ENCODE measurements at places on chromosomes 5 and 9.

GRCh38 chr9:112076814-112077213 lies 98.3 kb downstream of the SUSD1 start:
- DNase-seq, result no peak

DNA sequence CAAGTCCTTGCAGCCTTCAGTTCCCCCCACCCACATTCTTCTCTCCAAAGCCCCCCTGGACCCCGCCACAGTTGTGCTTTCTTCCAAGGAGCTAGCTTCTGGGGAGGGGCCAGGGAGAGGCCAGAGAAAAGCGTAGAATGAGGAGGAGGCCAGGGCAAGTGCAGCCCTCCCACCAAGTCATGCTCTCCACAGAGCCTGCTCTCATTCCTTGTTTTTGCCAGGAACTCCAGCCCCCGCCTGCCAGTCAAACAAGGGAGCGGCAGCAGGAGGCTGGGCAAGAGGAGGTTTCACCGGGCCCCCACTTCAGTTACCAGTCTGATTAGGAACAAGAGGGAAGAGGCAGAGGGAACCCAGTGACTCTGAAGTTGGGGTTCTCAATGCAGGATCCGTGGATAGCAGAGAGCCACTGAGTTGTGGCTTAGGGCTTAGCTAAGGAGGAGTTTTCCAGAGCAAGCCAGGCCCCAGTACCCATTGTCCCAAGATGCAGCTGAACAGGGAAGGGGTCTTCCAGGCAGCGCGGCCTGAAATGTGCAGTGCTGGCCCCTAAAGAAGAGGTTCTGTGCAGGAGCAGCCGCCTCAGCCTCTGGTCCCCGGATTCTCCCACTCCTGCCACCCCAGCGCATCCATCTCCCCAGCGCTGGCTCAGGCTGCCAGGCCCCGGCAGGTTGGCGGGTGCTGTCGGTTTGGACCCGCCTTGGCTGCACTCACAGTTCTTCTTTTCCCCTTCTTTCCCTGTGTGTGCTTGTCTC lies 120.6 kb downstream of the DAB2IP start:
- DNase-seq, result no peak

- no peak for DNase-seq
Observed at GRCh38 chr9:11103525-11103924, 490.7 kb upstream of the PTPRD start.

DNA sequence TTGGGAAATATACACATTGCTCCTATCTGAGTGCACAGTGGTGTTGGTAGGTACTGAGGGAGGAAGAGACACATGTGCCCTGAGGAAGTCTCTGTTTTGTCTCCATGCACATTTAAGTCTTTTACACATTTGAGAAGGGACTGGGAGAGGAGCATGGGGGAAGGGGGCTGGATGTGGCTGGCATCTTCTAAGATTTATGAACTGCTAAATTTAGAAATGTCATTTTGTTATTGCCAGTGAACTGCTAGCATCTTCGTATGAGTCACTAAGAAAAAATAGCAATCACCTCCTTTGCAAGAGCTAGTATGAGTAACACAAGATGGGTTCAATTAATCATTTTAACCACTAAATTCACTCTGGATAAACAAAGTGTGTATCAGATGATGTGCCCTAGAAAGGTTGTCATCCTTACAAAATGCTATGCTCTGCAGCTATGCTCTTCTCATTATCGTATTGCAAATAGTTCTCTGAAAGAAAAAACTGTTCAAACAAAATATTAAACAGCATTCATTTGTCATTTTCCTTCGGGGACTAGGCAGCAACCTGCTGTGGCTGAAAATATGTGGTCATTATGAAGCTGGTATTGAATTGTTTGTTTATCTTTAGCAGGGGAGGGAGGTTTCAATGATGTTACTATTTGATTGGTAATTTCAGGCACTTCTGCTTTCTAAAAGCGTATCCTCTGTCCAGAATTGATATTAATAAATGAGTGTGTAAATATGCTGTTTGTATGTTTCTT lies 236.5 kb downstream of the DMRTA1 start:
- no peak for DNase-seq

GRCh38 chr9:77800924-77801551 lies 152.9 kb upstream of the GNA14 start:
- DNase-seq, result no peak

DNA sequence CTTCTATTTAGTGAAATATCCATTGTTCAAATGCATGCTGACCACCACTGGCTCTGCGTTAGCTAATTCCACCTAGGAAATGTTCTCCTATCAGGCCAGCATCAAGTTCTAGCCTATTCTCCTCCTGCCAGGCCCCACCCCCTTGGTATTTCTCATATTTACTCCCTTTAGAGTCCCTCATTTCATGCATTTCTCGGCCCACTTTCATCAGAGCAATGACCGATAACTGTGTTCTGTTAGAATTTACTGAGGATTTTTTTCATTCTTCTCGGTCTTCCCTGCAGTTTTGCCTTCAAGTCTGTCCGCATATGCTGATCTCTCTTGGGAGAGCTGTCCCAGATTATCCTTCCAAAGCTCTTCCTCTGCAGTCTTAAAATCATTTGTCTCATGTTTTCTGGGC lies 143.4 kb downstream of the GOLPH3 start:
- no peak for DNase-seq

DNA sequence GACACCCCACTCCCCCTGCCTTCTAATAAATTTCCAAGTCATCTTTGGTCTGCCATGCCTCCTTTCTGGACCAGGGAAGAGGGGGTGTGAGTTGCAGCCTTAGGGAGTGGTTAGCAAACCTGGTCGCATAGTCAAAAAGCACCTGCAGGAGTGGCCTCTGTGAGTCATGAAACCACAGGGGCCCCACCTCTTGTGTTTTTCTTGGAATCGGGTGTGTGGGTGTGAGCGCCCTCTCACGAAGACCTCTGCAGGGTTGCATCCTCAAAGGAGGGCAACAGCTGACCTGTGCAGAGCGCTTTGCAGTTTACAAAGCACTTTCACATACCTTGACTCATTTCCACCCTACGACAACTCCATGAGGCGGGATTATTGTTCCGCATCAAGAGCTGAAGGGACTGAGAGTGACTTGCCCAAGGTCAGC lies 36.8 kb upstream of the TEX48 start:
- DNase-seq, result peak; percentile 88

DNA sequence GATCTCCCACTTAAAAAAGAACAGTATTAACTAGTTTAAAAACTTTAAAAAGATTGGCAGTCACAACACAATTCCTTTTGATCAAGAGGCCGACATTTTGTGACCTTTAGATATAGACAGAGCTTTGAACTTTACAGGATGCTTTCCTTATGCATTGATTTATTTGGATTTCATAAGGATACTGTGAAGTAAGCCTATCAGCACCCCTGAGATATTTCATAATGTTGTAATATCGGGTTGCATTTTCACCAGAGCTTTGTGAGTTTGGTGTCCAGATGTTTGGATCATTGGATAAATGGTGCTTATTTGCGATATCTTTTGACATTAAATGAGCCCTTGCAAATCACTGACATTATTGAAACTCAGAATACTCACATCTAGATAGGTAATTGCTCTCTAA lies 7.7 kb downstream of the PALM2AKAP2 start:
- DNase-seq, result no peak

DNA sequence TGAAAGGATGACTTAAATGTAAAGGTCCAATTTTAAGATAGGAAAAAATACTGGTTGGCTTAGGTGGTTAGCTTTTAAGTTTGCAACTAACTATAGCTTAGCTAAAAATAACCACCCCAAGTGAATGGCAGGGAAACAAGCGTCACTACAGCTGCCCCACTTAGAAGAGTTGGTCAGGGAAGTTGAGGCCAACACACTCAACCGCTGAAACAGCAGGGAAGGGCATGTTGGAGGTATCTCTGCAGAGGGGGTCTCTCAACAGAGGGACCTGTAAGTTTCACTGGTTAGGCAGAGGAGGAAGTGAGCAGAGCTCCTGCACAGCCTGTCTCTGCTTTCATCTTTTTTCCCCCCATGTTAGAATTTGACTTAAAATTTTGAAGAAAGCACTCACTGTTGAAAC lies 75.3 kb downstream of the LHFPL2 start:
- no peak for DNase-seq

DNA sequence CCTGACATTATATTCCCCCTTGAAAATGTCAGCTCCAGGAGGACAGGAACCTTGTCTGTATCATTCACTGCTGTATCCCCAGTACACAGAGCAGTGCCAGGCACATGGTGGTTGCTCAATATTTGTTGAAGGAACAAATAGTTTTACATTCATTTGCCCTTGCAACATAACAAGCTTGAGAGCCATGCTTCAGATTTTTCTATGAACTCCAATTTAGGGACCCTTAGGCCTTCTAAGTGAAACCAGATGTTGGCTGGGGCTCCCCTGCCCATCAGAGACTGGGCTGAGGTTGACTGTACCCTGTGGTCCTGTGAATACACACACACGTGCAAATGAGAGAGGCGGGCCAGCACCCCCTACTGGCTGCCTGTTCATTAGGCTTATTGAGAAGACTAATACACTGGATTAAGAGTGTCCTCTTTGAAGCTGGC lies 214.9 kb upstream of the WWC1 start:
- DNase-seq, result peak; percentile 2

GRCh38 chr5:83955916-83956315 lies 235.3 kb upstream of the HAPLN1 start:
- DNase-seq, result no peak

DNA sequence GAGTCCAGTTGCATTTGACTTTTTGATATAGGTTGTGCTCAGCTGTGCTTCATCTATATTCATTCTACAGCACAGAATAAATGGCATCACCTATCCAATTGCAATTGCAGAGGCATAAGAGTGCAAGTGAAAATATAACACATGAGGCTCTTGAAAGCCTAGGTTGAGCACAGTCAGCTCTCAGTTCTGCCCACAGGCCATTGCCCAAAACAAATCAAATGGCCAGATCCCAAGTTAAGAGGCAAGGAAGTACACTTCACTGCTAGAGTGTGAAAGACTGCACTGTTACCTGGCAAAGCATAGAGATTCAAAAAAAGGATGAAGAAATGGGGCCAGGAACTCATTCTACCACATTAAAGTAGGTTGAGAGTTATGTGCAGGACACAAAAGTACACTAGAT lies 305.5 kb upstream of the SEMA6A start:
- DNase-seq, result no peak

Measured in HCT116 (cell line).